ENCODE measurements at places on chromosomes 6 and 20.

- no peak for DNase-seq
Measured at GRCh38 chr6:50070101-50070500, 20.4 kb upstream of the DEFB112 start.

DNA sequence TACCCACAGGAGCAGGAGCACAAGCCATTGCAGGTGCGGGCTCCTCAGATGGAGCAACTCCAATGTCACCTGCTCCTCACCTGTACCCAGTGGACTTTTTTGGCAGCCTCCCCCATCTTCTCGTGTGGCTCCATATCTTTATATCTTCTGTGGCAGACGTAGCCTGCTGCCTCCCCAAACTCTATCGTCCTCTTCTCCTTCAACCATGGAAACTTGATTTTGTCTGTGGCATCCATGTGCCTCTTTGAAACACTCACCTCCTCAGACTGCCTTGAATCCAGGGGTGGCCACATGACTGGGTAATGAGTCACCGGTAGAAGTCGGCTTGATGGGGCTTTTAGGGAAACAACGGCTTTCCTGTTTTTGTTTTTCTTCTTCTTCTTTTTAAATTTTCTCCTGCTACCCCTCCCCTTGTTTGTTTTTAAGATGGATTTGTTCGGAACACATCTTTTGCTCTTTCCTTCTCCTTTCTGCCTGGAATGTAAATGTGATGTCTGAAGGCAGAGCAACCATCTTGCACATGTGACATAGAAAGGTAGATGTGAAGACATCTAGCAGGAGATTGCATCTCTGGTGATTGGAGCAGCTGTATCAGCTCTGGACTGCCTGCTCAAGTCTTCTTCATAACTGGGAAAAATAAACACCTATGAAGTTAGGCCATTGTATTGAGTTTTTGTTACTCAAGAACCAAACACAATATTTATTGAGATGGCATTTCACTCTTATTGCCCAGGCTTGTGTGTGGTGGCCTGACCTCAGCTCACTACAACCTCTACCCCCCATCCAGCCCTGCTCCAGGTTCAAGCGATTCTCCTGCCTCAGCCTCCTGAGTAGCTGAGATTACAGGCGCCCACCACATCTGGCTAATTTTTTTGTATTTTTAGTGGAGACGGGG is 69.9 kb upstream of the DDR1 start:
- peak; percentile 75 for DNase-seq

DNA sequence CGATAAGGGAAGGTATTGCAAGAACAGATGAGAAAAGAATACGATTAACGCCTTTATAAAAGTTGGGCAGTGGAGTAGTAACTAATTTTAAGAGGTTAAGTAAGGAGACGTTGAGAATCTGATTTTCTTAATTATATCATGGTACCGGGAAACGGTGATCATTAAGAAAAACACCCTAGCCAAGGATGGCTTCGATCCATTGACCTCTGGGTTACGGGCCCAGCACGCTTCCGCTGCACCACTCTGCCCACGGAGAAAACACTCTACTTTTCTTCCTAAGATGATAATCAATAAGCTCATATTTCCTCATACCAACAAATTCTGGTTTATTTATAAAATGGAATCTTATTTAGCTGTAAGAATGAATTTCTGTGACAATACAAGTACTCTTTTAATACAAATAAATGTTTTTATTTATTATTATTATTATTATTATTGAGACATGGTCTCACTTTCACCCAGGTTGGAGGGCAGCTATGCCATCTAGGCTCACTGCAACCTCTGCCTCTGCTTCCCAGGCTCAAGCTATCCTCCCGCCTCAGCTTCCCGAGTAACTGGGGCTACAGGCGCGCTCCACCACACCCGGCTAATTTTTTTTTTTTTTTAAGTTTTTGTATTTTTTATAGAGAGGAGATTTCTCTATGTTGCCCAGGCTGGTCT is 8.3 kb downstream of the POM121L2 start:
- DNase-seq: no peak

- DNase-seq: peak; percentile 84
Measured at GRCh38 chr20:57594092-57594951, 25.9 kb downstream of the ZBP1 start.

DNA sequence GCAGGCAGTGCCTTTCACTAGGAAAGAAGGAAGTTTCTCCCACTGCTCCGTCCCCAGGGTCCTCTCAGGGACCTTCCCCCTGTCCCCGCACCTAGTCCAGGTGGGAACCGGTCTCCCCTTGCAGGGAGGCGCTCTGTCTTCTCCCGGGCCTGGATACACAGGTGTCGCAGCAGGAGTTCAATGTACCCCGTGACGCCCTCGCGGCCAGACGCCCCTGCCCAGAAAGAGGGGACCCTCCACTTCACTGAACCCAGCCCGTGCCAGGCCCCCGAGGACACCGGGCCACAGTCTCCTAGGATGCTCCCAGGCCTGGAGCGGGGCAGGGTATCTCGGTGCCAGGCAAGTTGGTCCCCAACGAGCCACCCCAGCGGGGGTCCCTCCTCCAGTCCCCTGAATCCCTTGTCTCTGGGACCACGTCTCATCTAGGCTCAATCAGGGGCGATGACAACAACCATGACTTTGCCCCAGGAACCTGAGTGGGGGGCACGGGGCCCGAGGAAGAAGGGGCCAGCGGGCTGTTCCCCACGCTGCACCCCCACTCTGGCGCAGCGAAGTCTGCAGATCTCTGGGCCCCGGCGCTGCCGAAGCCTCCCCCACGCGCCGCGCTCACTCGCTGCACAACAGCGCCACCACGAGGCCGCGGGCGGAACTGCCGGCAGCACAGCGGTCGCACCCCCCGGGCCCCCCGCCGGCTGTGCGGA is 103.0 kb downstream of the EDN3 start:
- DNase-seq: peak; percentile 94

GRCh38 chr20:19249106-19249879 is 36.9 kb downstream of the SLC24A3 start:
- no peak for DNase-seq

GRCh38 chr6:7077856-7078255 is 29.9 kb upstream of the RREB1 start:
- DNase-seq: no peak

Data from activated CD8-positive, alpha-beta memory T cell treated with anti-CD3 and anti-CD28 coated beads for 24 hours (primary cell).